ENCODE measurements at places on chromosomes 5 and 9.

DNA sequence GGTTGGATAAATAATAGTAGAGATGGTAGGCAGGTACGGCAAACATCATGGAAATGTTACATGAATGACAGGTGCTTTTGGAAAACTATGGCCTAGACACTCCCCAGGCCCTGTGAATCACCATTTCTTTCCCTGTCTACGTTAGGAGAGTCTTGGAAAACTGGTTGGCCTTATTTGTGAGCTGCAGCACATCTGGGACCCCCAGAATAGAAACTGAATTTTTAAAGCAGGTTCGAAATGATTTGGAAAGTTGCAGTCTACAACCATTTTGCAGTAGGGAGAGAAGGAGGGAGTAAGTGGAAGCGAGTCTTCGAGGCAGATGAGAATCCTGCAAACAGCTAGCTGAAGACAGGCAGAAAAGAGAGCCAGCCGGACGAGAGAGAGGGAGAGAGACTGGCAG is 13.0 kb downstream of the C1QTNF2 start:
- DNase-seq, result no peak

GRCh38 chr5:150783422-150783928 is 4.9 kb downstream of the SMIM3 start:
- DNase-seq, result peak; percentile 53

DNA sequence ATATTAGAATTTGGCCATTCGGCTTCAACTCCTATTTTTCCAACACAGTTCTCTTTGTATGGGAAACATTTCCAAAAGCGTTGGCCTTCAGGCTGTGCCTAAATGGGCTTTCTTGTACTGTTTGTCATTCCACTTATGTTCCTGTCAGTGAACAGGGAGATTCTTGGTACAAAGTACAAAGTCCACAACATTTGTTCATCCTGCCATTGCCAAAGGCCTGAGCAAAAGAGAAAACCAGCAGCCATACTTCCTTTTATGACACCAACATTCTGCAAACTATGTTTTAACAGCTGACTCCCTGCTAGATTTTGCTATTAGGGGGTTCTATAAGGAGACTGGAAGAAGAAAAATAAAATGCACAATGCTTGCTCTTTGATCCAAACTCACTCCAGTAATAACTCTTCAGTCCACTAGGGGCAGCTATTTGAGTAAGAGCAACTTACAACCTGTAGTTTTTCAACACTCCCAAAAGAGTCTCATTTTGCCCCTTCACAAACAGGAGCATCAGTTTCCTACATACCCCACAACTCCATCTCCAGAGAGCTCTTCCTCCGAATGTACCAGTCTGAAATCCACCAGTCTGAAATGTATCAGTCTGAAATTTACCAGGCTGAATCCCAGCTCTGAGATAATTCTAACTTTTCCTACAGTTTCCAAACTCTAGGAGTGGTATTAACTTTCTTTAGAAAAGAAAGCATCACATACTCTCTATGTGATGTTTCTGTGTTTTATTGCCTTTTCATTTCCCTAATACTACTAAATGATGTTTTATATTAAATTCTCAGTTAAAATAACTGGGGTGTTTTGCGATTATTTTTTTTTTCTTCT is 693.8 kb downstream of the DNAH5 start:
- DNase-seq, result no peak

DNA sequence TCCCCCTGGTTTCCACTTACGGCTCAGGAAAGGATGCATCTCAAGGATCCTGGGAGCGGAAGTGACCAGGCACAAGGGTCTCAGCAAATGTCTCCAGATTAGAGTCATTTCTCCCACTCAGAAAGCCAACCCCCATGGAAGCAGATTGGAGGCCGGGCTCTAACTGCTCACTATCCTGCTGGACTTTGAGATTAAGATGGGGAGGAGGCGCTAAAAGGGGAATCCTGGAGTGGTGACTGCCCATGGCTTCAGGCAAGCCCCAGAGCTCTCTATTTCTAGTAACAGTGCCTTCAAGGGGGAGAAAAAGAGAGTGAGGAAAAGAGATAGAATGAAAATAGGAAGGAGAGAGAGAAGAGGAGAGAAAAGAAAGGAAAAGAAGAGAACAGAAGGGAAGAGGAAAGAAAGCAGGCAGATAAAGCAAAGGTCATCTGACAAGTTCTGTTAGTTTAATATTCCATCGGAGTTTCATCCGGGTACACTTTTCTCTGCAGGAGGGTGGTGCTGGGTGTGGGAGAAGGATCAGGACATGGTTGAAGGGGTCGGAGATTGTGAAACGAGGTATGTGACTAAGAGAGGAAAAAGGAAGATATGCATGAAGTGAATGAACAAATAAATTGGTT is at the start of gene AGXT2:
Gene AGXT2, minus strand, starts transcription at position 165 of the 620 bp plus-strand sequence. Its CDS starts 57 bp downstream, at position 108.
- no peak for DNase-seq

DNA sequence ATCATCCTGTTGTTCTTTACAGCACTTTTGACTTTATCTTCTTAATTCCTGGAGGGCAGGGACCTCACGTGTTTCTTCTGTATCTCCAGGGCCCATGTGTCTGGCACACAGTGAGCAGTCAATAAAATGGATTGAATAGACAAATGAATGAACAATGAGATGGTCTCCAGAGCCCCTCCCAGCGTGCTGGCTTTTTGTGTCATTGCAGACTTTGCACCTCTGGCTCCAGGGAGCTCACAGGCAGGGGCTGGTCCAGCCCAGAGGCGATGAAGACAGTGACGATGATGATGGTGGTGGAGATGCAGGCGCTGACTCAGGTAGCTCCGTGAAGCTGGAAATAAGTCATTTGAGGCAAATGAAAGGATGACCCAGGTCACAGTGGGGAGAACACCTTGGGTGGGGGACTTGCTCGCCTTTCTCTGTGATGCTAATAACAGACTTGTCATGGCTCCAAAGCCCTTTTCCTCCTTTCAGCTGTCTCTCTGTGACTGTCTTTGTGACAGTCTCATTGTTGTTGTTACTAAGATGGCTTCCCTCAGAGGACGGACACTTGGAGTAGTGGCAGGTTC is 30.4 kb upstream of the FABP6 start:
- no peak for DNase-seq

DNA sequence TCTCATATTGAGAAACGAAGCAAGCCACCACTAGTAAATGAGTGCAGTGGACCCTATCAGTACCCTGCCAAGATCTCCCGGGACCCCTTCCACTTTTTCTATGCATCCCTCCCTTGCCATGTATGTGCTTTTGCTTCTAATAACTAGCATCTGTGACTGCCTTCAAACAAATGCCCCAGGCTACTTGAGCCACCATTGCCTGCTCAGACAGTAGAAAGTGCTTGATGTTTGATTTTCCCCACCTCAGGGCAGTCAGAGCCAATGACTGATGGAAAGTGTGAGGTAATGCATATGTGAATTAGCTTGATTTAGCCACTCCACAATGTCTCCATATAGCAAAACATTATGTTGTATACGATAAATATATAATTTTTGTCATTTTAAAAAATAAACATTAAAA is 797.3 kb upstream of the ACO1 start:
- DNase-seq, result no peak

DNA sequence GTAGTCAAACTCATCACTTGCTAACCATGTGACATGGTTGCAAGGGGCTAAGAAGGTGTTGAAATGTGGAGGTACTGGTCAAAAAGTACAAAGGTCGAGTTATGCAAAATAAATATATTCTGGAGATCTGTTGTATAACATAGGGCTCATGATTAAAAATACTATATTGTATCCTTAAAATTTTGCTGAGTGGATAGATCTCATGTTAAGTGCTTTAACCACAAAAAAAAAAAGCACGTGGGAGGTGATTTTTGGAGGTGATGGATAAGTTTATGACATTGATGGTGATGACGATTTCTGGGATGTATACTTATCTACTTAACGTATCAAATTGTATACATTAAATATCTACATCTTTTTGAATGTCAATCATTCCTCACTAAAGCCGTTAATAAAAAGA is 96.2 kb upstream of the PAPPA start:
- no peak for DNase-seq

GRCh38 chr5:14582797-14583137 is 1.2 kb downstream of the OTULINL start:
- no peak for DNase-seq

DNA sequence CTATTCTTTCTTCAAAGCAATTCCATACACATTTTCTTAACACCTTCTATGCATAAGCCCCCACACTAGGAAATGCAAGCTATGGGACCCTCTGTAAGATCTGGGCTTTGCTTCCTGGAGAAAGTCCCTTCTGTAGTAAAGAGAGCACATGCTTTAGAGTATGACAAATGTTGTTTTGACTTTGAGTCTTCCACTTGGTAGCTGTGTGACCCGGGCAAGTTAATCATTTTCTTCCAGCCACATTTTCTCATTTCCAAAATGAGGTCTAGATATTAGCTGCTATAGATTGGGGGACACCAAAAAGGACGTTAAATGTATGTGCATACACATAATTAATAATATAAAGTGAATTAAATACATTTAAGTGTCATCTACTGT is 334.0 kb downstream of the NFIB start:
- DNase-seq, result no peak

DNA sequence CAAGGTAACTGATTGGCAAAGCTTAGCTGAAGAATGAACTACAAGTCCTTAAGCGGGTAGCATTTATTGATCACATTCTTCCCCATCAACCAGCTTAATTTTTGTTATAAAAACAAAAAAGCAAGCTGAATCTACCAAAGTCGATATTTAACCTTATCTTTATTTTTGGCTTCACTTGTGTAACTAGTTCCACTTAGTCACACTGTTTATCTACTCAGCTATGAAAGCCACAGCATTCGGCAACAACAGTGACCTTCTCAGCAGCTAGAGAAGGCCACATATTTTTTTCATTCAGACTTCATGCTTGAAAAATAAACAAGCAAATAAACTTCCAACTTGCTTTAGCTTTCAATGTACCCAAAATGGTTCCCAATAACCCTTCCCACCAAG is 69.4 kb downstream of the KLHL3 start:
- DNase-seq, result no peak

DNA sequence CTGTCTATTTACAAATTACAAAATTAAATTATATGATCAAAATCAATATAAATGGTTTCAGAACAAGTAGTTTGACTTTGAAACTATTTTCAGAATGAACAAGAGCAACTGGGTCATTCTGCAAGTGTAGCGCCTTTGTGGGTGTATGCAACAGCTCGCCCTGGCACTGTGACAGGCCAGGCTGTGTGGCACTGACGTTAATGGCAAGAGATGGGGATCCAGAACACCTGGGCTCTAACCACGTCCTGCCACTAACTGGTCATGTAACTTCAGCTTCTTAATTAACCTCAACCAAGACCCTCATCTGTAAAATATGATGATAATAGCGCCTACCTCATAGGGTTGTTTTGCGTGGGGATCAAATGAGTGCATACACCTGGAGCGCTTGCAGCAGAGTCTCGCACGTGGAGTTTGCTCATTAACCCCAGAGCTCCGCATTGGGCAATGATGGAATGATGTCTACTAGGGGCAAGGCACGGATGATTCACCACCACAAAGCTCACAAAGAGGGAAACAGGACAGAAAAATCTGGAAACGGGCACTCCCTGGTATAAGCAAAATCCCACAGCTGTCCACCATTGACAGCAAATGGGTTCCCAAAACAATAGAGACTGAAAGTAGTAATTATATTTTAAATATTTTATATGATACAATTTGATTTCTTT is 639.4 kb downstream of the SEMA5A start:
- no peak for DNase-seq

GRCh38 chr5:135821061-135821801 is 13.2 kb upstream of the SLC25A48 start:
- DNase-seq, result no peak

- no peak for DNase-seq
These were observed 27.0 kb downstream of the CATSPER3 start for GRCh38 chr5:134994560-134995156.

GRCh38 chr5:124264499-124264898 is 481.9 kb downstream of the ZNF608 start:
- DNase-seq, result no peak

- no peak for DNase-seq
These were observed 744.5 kb upstream of the C9orf72 start for GRCh38 chr9:28317745-28318144.

- DNase-seq, result no peak
These were observed 1.0 kb downstream of the TRPC7 start for GRCh38 chr5:136364307-136364706.

GRCh38 chr5:89710006-89710405 is 699.5 kb downstream of the CETN3 start:
- DNase-seq, result no peak

DNA sequence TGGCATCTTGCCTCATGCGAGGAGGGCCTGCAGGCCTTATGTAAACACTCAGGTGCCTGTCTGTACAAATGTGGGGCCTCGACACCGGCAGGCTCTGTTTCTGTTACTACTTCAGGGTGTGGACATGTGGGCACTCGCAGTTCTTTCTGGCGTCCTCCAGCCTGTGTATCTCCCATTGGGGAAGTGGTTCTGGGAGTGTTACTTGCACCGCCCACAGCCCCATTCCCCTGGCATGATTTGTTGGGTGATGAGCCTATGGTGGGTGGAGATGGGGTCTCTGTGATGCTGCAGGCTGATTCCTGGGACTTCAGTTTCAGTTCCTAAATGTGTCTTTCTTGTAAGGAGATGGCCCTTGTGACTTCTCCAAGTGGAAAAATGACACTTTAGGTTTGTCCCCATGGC is 82.1 kb upstream of the PITX1 start:
- no peak for DNase-seq

DNA sequence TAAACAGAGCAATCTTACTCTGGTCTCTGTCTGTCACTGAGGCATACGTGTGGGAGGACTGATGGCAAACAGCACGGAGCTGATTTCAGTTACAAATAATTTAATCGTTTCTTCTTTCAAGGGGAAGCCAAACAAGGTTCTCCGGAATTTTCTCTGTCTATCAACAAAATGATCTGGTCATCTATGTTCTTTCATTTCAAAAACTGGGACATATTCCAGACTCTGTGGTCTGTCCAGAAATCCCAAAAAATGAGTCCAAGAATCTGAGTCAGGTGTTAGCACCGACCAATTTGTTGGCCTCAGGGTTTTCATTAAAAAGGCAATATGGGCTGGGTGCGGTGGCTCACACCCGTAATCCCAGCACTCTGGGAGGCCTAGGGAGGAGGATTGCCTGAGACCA is 69.9 kb upstream of the ZNF608 start:
- DNase-seq, result no peak

- no peak for DNase-seq
These were observed 30.3 kb downstream of the TYRP1 start for GRCh38 chr9:12723409-12724028.

- no peak for DNase-seq
These were observed 202.8 kb downstream of the DMRTA1 start for GRCh38 chr9:22649384-22649783.

DNA sequence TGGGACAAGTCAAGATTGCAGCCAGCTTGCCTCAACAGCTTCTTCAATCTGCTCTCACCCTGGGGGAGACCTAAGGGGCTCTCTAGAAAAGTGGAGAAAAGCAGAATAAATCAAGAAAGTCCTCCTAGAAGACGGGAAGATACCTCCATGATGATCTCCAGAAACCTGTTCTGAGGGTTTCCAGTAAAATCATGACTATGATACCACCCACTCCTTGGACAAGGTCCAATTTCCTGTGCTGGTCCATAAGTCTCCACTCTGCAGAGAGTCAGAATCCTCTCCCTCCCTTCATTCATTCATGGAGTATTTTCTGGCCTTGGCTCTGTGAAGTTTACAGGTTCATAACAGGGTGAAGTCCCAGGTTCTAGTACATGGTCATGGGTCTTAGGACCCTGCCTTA is 168.6 kb downstream of the SLC12A2 start:
- no peak for DNase-seq
